ENCODE measurements at places on chromosomes 1 and 21. TPM values are rescaled to one million over a fixed set of nuclear protein-coding genes. Genes with fewer than 3 reads are reported as not detected.

GRCh38 chr1:93443454-93443853 is 4.5 kb upstream of the FNBP1L start:
- no peak for DNase-seq

- DNase-seq: no peak
These were observed 8.5 kb downstream of the C1orf141 start for GRCh38 chr1:67126111-67126746.

DNA sequence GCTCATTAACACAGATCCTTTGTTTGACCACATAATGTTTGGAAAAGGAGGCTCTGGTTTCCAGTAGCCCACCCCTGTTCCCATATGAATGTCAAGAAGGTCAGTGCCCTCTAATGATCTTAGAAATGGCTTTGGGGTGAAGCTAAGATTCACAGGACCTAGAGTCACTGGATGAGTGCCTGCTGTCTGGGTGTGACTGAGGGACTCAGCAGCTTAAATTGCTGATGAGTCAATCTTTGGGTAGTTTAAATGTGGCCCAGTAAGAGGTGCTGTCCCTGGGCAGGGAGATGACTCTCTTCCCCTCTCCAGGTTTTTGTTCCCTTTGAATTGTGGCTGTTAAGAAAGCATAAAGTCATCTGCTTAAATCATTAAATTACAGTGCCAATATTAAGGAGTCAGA is 50.6 kb downstream of the L1TD1 start:
- no peak for DNase-seq

DNA sequence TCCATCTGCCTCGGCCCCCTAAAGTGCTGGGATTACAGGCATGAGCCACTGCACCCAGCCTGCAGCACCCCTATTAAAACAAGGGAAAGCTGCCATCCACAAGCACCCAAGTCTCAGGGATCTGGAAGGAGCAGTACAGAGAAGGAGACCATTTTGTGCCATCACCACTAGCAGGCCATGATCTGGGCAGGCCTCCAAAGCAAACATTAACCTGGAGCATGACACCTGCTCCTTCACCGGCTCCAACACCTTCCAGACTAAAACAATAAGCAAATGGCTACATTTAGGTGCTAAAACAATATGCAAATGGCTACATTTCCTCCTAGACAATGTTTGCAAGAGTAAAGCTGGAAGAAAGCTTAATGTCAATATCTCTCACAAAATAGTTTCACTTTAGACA is 16.7 kb downstream of the MEAF6 start:
- no peak for DNase-seq

The LCE3B gene
- total RNA-seq: not detected

DNA sequence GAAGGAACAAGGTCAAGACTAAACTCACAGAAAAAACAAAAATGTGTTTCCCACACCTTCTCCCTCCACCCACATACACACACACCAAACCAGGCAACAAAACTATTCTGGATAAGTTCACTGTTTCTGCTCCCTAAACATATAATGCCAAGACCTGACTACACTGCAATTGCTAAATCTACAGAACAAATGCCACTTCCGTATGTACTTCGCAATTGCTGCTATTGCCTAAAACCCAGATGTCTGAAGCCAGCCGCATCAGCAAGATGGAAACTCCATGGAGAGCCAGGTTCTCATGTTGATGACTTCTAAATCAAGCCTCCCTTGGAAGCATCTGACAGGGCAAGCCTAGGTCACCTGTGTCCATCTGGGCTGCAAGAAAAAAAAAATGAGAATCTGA is 8.3 kb upstream of the AIM2 start:
- no peak for DNase-seq

Measured in aorta (tissue), 5 donors.